DMS 273 treated with DMSO at 0.1 percent for 48 hours (cell line): ENCODE measurements at places on chromosomes 12 and 14.

GRCh38 chr14:76784881-76785280, 23.6 kb downstream of the VASH1 start:
- DNase-seq: peak; percentile 62

- DNase-seq: no peak
Observed at GRCh38 chr12:51972849-51973273, 21.4 kb downstream of the ACVR1B start.

GRCh38 chr14:67541448-67542387, 8.6 kb downstream of the PLEKHH1 start:
- DNase-seq: no peak

GRCh38 chr14:70888681-70889175, 18.5 kb upstream of the PCNX1 start:
- no peak for DNase-seq

- DNase-seq: no peak
Observed at GRCh38 chr12:112131686-112132085, 6.3 kb downstream of the TRAFD1 start.

DNA sequence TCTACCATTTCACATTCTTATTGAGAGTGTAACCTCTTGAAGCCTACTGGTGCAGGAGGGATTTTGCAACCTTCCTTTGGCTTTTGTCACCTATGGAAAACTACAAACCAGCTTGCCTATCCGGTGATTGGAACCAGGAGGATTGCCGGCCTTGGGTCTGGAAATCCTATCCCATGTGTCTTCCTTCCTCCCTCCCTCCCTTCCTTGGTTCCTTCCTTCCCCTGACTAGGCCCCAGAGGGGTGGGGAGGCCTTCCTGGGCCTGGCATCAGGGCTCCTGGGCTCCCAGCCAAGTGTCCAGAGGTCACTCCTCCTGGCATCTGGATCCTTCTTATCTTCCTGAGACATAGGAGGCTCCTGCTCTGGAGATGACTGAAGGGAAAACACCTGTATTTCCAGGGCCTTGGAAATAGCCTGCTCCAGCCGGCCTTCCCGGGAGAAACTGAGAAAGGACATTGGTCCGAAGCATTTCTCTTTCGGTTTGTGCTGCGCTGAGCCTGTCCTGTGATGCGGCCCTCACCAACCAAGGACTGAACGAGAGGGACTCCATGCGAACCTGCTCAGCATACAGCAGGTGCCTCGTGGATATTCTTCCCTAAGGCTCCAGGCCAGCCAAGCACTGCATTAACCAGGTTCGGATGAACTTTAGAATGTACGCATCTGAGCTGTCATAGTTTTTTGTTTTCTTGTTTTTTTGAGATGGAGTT, 43.4 kb downstream of the PSMA6 start:
- no peak for DNase-seq

- no peak for DNase-seq
Observed at GRCh38 chr12:75809746-75810145, 221.8 kb downstream of the PHLDA1 start.

DNA sequence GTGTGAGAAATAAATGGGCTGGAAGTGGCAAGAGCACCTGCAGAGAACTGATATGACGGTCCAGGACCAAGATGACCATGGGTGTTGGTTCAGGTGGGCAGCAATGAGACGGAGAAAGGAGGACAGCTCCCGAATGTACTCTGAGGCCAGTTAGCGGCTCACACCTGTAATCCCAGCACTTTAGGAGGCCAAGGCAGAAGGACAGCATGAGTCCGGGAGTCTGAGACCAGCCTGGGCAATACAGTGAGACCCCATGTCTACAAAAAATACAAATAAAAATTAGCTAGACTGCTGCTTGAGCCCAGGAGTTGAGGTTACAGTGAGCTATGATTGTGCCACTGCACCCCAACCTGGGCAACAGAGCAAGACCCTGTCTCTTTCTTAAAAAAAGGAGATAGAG, 60.1 kb downstream of the FOXN3 start:
- no peak for DNase-seq

- no peak for DNase-seq
Observed at GRCh38 chr12:109492371-109492770, 14.9 kb downstream of the UBE3B start.

DNA sequence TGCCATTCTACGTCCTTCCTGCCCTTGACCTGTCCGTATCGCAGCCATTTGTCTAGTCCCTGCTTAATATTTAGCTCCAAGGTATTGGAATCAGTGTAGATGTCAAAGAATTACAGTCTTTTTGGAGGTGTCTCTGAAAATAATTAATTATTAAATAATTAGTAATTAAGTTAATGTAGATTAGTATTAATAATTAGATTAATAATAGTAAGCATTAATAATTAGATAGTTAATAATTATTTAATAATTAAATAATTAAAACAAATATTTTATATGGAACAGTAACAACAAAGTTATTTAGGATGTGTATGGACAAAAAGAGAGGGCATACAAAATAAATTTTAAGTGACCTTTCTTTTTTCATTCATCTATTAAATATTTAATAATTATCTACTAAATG, 639.6 kb downstream of the AACS start:
- no peak for DNase-seq

DNA sequence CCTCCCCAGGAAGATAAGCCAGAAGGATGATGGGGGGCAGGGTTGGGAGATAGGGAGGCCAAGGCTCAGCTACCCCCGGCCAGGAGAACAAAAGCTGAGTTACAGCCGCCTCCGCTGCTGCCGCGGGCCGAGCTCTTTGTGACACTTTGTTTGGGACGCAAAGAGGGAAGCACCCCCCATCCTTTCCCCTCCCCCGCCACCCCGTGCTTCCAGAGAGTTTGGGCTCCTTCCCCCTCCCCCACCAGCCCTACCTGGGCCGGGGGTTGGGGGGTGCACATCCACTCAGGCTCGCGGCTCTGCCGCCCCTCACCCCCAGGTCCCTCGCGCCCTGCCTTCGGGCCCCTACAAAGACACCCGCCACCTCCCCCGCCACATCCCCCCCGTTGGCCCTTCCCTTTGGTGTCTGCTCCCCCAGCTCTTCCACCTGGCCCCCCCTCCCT, 799 bp downstream of the ZNF219 start:
- DNase-seq: no peak

DNA sequence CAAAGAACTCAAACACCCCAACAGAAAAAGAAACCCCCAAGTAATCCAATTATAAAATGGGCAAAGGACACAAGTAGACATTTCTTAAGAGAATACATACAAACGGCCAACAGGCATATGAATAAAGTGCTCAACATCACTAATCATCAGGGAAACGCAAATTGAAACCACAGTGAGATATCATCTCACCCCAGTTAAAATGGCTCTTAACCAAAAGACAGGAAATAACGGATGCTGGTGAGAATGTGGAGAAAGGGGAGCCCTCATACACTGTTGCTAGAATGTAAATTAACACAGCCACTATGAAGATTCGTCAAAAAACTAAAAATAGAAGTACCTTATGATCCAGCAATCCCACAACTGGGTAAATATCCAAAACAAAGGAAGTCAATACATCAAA, 52.4 kb downstream of the CLMN start:
- DNase-seq: no peak
